GM19239 (cell line): ENCODE measurements at places on chromosomes 6 and 20.

- DNase-seq, result no peak
Measured at GRCh38 chr6:97501853-97502252, 218.8 kb upstream of the MMS22L start.

- DNase-seq, result no peak
Measured at GRCh38 chr6:129795261-129795660, 65.9 kb downstream of the TMEM244 start.

- no peak for DNase-seq
Measured at GRCh38 chr20:19913927-19914614, 103.1 kb upstream of the NAA20 start.

GRCh38 chr20:62482974-62483373 is 7.2 kb upstream of the GATA5 start:
- DNase-seq, result no peak

DNA sequence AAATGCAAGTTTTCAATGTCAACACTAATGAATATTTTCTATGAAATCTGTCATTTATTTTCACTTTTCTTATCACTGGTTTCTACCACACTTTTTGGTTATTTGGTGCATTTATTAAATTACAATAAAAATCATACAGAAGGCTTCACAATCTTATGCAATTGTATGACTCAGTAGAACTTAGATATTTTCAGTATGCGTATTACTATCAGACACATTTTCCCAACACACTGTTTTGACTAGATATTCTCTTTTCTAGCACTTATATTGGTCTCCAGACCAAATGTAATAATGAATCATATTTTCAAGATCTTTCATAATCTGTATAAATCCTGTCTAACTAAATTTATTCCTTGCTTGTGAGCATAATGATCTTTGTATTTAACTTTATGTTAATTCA is 74.1 kb downstream of the FAM83B start:
- DNase-seq, result no peak

GRCh38 chr6:126574301-126574700 is 234.4 kb downstream of the CENPW start:
- DNase-seq, result no peak

DNA sequence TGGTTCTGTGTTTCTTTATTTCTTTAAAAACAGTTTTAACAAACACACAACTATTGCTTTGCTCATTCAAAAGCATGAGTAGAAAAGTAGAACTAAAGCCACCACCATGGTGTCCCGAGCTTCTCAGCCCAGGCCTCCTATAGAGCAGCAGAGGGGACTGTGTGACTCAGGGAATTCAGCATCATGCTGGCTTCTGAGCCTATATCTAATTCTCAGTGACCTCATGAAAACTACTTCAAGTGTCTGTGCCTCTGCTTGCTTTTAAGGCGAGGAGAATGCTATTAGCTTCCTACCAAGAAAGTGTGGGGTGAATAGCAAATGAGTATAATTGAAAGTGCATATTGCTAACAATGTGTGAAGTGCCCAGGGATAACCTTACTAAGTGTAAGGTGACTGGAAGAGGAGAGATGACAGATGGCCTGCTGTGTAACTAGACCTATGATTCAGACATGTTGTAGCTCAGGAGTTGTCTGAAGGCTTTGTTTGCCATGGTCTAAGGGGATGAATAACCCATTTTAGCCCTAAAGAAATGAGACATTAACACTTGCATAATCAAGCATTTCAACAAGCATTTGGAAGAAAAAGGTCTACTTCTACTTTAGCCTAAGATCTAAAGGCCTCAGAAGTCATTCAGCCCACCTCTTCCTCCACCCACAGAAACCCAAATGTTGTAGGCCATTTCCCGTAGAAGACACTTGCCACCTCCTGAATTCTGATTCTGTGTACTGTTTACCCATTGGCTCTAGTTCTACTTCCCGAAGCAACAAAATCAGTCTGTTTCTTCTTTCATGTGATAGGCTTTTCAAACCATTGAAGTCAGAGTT is 121.5 kb upstream of the ARG1 start:
- DNase-seq, result no peak

GRCh38 chr6:28673787-28674671 is 148.3 kb downstream of the GPX5 start:
- no peak for DNase-seq

DNA sequence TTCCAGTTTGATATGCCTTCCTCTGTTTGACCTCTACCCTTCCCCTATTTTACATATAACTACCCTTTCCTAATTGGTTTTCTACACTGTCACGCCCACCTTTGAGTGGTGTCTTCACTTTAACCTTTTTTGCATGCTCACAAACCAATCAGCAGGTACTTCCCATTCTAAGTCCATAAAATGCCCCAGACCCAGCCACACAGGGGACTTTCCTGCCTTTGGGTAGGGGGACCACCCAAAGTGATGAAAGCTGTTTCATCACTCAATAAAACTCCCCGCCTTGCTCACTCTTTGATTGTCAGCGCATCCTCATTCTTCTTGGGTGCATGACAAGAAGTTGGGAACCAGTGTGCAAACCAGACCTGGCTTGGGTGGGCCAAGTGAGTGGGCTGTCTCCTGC is 20.5 kb upstream of the SNRPC start:
- no peak for DNase-seq

DNA sequence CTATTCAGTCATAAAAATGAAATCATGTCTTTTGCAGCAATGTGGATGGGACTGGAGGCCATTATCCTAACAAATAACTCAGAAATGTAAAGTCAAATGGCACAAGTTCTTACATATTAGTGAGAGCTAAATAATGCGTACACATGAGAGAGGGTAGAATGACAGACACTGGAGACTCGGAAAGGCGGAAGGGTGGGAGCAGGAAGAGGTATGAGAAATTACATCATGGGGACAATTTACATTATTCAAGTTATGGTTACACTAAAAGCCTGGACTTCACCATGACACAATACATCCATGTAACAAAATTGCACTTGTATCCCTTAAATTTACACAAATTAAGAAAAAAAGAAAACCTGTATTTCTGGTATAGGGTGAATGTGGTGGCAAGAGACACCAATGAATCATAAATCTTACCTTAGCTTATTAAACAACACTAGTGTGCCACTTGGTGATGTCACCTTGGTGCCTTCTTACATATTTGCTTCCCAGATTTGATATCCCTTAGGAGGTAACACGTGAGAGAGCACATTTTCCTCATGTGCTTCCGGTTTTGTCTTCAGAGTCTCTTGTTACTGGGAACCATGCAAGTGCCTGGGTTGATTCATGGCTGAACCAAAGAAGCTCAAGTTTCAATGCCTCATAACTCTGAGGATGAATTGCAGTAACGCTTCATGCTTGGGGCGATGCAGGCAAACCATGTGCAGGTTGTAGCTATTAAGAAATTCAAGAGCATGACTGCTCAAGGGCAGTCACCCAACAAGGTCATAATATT is 84.6 kb downstream of the DCDC2 start:
- DNase-seq, result no peak

- DNase-seq, result peak; percentile 44
Measured at GRCh38 chr6:53348371-53349208, at the start of gene ELOVL5. TSS of gene ELOVL5 (minus strand) at chr6:53348950. CDS start at chr6:53295699, 53,251 bp downstream.

DNA sequence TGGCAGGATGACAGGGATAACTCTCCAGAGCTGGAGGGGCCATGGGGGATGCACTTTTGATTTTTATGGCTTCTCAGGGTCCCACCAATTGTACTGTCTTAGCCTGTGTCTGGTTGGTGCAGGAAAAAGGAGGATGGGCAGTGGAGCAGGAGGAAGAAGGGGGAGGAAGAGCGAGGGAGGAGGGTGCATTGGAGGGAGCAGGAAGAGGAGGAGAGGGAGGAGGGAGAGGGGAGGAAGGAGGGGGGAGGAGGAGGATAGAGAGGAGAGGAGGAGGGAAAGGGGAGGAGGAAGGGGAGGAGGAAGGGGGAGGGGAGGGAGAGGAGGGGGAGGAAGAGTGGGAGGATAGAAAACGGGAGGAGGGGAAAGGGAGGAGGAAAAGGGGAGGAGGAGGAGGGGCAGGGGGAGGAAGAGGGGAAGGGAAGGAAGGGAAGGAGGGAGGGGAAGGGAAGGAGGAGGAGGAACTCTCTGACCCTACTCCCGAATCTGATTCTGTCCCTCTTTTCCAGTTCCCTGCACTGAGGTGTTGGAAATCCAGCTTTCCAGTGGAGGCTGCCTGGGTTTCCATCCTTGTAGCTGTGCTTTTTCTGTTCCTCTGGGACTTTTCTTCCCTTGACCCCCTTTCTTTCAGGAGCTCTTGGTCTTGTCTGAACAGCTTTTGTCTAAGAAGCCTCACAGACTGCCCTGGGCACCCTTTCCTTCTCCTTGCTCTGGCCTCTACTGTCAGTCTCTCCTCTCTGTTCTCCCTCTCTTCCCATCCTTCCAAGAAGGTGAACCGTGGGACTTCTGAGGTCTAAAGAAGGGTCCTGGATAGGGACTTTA is 149.4 kb downstream of the DHX35 start:
- DNase-seq, result no peak

DNA sequence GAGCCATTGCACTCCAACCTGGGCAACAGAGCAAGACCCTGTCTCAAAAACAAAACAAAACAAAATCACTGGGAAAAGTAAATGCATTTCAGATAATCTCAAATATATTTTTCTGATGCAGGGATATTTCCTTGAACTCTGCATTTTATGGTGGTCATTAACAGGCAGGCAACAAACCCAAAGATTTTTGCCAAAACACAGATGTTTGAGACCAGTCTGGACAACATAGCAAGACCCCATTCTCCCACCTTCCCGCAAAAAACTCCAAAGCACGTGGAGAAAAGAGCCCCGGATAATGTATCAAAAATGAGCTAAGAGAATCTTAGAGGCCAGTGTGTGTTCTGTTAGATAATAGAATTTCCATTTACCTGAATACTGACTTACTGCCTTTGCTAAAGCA is 44.3 kb downstream of the SLC9A8 start:
- no peak for DNase-seq

GRCh38 chr20:54079652-54080051 is 9.3 kb upstream of the BCAS1 start:
- no peak for DNase-seq

DNA sequence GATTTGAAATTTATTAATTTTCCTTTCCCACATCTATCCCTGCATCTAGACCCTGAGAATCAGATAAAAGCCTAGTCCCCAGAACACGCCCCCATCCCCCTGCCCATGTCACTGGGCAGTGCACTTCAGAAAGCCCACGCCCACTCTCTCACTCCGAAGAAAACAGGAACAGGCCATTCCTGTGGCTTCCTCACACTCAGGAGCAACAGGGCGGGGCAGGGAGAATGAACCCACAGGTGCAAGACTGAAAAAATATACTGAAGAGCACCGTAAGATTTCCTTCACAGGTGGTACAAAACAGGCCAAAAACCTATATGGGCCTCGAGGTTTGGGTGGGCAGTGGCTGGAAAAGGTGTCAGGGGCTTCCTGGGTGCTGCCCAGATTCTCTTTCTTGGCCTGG is 3.4 kb downstream of the OXT start:
- DNase-seq, result no peak

DNA sequence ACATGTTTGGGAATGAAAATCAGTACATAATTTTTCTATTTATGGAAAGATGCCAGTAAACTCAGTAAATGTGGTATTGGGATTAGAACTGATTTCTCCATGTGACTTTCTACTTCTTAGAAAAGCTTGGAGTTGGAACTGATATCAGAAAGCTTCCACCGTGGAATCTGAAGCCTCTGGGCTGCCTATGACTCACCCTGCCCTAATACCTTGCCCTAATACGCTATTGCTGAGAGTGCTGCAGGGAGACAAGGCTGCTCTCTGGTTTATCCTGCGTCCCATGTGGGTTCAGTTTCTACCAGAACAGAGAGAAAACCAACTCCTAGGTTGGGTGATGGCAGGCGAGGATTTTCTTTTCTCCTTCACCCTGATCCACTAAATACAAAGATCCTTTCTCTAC is 3.3 kb upstream of the STMND1 start:
- no peak for DNase-seq

GRCh38 chr6:68651011-68651985 is 16.2 kb downstream of the ADGRB3 start:
- DNase-seq, result no peak

GRCh38 chr6:81023007-81023582 is 729.4 kb downstream of the TENT5A start:
- DNase-seq, result no peak

DNA sequence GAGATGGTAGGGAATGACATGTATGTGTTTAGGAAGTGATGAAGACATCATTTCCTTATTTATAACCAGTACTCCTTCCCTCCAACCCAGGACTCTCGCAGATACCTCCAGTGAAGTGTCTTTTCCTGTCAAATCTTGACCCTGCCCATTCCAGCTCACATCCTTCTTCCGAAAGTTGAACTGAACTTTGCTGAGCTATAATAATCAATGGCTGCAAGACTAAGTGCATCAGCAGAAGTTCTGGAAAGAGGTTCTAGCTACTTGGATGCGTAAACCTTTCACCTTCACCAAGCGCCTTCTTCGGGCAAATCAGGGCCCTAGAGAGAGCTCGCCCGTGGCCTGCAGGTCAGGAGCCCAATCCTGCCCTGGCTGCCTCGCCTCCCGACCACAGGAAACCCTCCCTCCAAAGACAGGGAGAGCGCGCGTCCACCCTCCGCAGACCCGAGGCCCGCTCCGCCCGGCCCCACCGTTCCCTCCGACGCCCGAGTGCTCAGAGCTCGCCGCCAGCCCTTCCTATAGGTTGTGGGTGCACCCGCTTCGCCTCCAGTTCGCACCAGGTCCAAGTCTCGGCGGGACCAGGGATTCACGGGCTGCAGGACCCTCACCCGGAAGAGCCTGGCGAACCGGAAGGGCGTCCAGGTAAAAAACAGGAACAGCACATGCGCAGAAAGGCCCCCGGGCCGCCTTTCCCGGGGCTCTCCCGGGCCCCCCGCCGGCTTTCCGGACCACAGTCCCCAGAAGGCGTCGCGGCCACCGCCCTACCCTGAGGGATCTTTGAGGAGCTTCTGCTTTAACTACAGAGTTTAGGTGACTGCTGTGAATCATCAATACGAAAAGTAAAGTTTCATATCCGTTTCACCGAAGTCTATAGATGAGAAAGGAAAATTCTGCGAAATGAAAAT is at the start of gene ZNF334:
Gene ZNF334, minus strand, starts transcription at position 617 of the 902 bp plus-strand sequence. CDS start 1,457 bp downstream, outside the sequence.
- DNase-seq, result peak; percentile 44

GRCh38 chr20:34155836-34156235 is 43.8 kb upstream of the EIF2S2 start:
- no peak for DNase-seq

GRCh38 chr20:10236540-10237533 is 18.2 kb downstream of the SNAP25 start:
- DNase-seq, result no peak

DNA sequence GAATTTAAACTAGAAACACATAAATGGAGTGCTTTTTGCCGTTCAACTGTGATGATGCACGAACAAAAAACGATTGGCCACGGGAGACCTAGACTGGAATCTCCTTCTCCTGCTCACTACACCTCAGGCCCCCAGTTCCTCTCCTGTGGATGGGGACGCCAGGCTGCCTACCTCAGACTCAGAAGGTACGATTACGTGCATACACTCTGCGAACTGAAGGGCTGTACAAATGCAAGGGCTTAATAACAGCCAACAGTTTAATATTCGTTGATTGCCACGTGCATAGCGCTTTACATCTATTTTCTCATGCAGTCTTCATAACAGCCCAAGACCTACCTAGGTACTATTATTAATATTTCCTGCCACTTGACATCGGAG is 495 bp upstream of the ARMC2 start:
- DNase-seq, result no peak

- no peak for DNase-seq
Measured at GRCh38 chr20:61757-62156, 25.7 kb upstream of the DEFB125 start.
